ENCODE measurements at places on chromosomes 16 and 17. TPM values are rescaled to one million over a fixed set of nuclear protein-coding genes. Genes with fewer than 3 reads are reported as not detected.

FNDC8 gene
- total RNA-seq, result not detected

PNMT gene
- total RNA-seq, result 10.9 TPM

AANAT gene
- total RNA-seq, result not detected

DNA sequence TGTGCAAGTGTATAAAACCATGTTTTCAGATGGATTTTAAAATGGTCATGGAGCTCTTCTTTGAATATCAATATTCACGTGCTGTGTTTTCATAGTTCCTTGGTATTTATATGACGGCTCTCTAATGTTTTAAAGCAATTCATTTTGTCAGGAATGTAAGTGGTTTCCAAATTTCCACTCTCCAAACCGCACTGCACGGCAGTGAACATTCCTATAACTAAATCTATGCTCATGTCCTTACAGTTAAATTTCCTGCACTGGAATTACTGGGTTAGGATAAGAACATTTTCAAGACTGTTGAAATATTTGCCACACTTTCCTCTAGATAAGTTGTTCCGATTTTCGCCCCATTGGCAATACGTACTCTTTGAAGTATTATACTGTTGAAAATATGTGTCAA, 398.9 kb downstream of the PMP22 start:
- no peak for DNase-seq

GRCh38 chr17:81346908-81347349, 48.3 kb upstream of the BAHCC1 start:
- DNase-seq, result no peak
